ENCODE measurements at places on chromosomes 4 and X.

GRCh38 chr4:176753049-176753448 is 39.7 kb downstream of the VEGFC start:
- DNase-seq = no peak

DNA sequence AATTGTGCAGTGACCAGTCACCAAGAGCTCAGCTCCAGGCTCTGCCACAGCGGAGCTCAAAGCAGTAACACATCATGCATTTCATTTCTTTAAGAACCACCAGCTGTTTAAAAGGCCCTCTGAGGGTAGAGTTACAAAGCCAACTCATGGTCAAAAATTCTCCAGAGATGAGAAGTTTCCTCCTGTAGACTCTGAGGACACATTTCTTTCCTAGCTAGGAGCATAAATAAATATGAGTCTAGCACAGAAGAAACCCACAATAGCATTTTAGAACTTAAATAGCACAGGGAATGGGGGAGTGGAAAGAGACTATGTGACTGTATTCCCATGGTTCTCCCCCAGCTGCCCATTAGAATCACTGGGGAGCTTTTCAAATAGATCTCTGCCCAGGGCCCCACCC is 6.5 kb upstream of the CRMP1 start:
- no peak for DNase-seq

DNA sequence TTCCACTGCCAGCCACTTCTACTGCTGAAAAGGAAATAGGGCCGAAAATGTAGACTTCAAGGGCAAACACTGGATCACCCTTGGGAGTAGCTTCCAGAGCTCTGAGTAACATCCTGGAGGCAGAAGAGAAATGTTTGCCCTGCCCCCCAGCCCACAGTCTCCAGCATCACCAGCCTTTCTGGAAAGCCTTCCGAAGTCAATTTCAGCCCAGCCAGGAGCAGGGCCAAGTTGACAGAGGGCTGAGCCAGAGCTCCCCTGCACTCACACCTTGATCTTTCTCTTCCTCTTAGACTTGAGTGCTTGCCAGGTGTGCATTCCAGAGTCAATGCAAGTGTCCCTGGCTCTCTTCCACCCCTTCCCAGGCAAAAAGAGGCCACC is 35.2 kb downstream of the SLC25A5 start:
- no peak for DNase-seq

GRCh38 chrX:12802741-12803140 is 11.5 kb downstream of the PRPS2 start:
- DNase-seq = no peak

GRCh38 chr4:8235224-8235623 is 34.3 kb upstream of the HTRA3 start:
- no peak for DNase-seq

All from globus pallidus (tissue), 1 donor.